ENCODE measurements at places on chromosomes 7 and 10.

DNA sequence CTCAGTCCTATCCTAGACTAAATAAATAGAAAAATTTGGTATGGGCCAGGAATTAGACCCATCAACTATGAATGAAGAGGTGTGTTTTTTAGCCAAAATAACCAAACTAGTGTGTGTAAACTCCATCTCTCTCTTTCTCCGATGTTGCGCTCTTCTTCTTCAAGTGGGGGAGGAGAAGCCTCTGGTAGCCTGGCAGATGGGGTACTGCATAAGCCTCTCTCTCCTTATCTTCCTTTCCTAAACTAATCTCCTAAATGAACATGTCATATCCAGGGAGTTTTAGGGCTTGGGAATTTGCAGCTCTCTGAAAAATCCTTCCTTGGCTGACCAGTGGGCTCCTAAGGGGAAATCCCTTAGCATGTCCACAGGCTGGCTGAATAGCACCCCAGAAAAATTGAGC, 56.3 kb upstream of the RAPGEF5 start:
- no peak for DNase-seq

GRCh38 chr7:41239596-41239995, 463.3 kb downstream of the INHBA start:
- no peak for DNase-seq

DNA sequence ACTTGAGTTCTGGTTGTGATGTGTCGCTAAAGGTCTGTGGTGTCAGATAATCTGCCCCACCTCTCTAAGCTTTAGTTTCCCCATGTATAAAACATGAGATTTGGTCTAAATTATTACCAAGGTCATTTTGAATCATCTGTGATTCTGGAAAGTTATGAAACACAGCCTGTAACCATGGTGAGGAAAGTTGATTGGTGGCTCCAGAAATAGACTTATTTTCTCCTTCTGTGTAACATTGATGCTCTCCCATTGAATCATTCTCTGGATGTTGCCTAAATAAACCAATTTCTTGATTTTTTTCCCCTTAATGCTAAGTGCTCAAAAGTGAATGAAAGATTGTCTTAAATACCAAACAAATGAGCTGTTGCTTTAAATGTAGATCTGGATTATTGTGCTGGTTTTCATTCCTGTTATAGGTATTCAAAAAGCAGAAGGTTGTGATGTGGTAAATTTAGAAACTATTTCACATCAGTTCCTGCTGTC, 30.0 kb upstream of the PCGF5 start:
- DNase-seq, result no peak

DNA sequence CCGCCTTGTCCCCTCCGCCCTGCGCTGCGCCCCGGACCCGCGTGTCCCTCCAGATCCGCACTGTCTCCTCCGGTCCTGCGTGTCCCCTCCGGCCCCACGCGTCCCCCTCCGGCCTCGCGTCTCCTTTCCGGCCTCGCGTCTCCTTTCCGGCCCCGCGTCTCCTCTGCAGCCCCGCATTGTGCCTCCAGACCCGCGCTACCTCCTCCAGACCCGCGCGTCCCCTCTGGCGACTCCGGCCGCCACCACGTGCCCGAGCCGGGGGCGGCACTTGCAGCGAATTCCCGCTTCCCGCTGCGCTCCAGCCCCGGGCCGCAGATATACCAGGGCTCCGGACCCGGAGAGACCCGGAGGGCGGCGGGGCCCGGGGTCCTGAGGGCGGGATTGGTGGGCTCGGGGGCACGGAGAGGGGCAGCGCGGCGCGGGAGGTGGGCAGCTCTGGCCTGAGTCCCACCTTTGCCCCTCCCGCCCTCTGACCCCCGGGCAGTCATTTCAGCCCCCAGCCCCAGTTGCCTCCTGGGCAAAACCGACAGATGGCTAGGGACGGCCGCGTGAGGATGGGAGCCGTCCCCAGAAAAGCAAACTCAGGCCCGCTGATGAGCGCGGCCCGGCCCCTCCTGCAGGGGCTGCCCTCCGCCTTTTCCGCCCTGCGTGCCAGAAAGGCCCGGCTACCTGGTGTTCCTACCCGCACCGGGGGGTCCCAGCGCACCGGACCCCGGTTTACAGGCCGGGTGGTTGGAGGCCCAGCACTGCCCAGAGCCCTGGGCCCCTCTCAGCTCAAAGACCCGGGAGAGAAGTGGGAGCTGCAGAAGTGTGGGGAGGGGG, 56.5 kb downstream of the RBM17 start:
- DNase-seq, result no peak

- DNase-seq, result no peak
Measured at GRCh38 chr10:111944331-111944730, 239.2 kb downstream of the GPAM start.

DNA sequence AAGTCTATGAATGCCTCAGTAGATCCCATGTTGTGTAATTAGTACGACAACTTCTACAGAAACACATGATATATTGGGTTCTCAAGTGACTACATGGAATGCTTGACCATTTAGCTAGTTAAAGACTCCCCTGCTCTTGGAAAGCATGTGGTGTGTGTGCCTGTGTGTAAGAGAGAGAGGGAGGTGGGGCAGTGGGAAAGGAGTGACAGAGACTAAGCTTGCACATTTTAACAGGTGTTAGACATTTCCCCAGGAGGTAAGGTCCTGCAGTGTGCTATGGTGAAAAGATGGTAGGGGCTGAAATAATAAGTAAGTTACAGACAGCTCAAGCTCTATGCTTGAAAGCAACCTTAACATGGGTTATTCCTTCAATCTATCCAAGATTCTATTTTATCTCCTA, 241.7 kb upstream of the GHITM start:
- no peak for DNase-seq

DNA sequence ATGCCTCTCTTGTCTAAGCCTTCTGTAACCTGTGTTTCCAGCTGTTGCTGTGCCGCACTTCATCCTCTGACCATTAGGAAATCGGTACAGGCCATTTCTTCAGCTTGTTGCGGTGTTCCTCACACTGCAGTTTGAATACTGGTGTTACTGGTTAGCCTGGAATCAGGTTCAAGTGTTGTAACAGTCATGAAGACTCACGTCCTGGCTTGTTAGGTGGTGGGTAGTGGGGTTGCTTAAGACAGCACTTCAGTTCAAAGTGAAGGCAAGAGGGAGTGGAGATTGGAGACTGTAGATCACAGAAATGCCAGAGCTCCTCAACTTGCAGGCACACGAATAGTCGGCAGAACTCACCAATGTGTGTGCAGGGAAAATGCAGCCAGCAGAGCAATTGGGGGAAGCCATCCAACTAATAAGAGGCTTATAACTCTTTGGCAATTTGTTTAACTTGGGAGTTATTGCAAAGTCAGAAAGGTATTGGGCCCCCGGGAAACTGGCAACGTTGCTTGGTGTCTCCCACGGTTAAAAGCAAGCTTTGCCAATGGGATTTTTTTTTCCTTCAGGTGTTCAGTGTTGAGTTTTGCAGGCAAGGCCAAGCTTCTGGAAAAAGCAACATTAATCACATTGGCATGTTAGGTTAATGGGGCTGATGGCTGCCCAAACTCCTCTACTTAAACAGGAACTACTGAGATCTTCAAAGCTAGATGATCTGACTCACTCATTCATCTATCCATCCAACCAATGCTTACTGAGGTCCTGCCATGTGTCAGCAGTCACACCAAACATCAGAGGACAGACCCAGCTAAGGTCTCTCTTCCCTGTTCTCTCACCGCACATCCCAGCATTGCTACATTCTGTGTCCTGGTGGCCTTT, 380.9 kb downstream of the GATA3 start:
- no peak for DNase-seq

DNA sequence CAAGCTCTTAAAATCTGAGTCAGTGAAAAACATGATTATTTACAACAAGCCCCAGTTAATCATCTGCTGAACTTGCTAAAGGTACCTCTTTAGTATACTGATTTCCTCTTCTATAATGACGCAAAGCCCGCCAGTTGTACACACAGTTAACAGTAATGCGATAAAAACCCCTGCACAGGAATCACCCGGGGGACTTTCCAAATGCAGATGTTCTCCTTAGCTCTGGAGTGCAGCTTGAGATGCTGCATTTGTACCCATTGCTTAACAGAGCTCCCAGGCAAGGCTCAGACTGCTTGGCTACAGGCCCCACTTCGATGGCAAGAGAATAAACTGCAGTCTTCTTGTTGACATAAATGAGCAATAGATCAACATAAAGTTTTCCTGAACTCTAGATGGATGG, 279.6 kb upstream of the HGF start:
- no peak for DNase-seq

- no peak for DNase-seq
Measured at GRCh38 chr7:47320296-47320695, 261.6 kb downstream of the TNS3 start.

GRCh38 chr7:140576589-140576988, 64.0 kb downstream of the DENND2A start:
- DNase-seq, result no peak

- DNase-seq, result no peak
Measured at GRCh38 chr7:82263920-82264782, 179.4 kb downstream of the CACNA2D1 start.

DNA sequence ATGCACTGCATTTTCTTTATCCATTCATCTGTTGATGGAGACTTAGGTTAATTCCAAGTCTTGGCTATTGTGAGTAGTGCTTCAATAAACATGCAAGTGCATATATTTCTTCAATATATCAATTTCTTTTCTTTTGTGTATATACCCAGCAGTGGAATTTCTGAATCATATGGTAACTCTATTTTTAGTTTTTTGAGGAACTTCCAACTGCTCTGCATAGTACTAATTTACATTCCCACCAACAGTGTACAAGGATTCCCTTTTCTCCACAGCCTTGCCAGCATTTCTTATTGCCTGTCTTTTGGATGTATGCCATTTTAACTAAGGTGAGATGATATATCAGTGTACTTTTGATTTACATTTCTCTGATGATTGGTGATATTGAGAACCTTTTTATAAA, 145.2 kb downstream of the LYZL1 start:
- no peak for DNase-seq

DNA sequence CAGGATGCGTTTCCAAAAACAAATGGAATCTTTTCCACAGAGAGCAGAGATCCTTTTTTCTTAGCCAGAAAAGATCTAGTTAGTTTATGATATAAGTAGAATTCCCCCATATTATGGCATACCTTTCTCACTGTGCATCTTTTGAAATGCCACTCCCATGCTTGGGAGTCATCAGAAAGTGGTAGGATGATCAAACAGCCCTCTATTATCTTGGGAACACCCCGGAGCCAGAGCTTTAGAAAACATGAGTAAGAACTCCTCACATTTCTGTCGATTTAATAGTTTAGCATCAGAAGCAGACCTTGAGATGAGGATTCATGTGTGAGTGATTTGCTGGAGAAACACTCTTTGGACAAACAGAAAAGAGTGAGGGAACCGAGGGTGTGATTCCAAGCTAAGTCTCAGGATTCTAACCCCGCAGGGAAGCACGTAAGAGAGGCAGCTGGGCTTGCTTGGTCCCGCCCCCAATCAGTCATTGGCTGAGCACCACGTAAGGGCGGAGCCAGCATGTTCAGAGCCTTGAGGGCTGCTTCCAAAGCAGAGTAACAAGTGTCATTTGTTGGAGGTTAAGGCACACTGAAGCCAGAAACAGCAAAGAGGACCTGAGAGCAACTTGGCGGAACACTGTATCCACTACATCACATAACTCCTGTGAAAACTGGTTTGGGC, 43.7 kb upstream of the NXPH1 start:
- no peak for DNase-seq

DNA sequence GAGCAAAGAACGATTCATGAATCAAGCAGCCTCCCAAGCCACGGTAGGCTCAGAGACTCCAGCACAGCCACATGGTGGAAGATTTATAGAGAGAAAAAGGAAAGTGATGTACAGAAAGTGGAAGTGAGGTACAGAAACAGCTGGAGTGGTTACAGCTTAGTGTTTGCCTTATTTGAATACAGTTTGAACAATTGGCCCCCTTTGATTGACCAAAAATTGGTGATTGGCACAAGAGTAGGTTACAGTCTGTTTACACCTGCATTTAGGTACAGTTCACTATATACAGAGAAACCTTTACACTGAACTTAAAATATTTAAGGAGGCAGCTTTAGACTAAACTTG, 136.4 kb upstream of the ASAH2 start:
- DNase-seq, result no peak

GRCh38 chr7:144038887-144039286, 9.9 kb upstream of the OR2A5 start:
- DNase-seq, result no peak

- no peak for DNase-seq
Measured at GRCh38 chr7:143487566-143487965, 9.9 kb downstream of the TAS2R41 start.

DNA sequence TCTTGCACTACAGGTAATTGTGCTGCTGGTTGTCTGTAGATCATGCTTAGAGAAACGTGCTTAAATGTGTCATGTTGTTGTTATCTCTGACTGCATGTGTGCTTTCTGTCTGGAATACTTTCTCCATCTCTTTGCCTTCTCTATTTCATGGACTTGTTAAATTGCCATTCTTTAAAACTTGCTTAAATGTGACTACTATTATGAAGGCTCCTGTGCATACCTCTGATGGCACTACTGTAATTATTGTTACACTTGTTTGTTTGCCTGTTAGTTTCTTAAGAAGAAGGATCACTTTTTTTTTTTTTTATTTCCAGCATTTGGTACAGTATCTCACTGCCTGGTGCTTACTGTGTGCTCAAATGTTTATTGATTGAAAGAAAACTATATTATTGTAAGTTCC, 41.6 kb downstream of the KMT2E start:
- no peak for DNase-seq
